ENCODE measurements at places on chromosomes 2 and 18.

DNA sequence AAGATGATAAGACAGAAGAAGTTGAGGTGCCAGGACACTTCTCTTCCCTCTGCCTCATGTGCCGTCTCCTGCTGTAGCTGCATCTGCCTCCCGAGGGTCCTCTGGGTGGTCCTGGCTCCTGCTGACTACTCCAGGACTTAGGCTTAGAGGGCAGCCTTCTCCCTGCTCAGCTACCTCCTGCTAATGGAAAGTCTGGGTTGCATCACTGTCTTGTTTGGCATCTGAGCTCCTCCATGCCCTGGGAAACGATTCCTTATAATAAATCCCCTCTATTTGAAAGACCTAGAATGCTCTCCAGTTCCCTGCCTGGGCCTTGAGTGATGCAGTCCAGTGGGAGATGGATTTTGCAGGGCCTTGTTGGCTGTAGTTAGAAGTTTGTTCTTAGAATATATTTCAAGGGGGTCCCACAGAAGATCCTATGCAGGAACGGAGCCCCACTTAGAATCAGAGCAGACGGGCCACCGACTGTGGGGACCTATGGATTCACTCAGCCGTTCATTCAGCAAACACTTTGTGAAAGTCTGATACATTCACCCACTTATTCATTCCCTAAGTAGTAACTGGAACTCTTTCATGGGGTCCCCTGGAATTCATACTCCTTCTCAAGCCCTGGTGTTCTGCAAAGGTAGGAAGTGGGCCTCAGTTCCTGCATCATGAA, 269.8 kb upstream of the HDAC4 start:
- DNase-seq: no peak

- no peak for DNase-seq
Measured at GRCh38 chr18:13289481-13290205, 71.1 kb downstream of the LDLRAD4 start.

DNA sequence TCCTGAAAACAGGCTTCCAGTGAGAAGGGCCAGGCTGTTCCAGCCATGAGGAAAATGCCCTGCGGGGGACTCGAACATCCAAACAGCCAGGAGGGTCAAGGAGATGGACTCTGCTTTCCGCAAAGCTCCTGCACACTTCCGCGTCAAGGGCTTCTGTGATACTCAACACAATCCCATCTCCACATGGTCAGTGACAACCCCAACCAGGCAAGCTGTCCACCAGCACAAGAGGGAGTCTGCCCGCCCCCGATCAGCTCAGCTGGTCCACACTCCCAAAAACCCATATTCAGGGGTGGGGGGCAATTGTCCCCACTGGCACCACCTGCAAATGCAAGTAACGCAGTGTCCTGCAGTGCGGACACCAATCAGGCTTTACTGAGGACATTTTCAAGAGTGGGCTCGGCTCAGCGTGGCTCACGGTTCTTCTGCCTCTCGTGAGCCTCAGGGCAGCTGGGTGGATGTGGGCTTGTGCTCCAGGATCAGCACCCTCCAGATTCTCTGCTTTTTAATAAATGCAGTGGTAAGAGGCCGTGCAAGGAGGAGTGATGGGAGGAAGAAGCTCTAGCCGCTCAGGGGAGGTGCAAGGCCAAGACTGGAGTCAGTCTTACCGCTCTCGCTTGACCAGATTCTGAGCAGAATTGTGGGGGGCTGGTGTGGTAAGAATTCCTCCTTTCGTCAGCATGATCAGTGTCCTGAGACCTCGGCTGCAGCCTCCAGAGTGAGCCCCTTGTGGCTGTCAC, 19.5 kb upstream of the CIDEA start:
- DNase-seq: no peak

GRCh38 chr18:11266781-11267480, 117.6 kb upstream of the PIEZO2 start:
- DNase-seq: no peak

DNA sequence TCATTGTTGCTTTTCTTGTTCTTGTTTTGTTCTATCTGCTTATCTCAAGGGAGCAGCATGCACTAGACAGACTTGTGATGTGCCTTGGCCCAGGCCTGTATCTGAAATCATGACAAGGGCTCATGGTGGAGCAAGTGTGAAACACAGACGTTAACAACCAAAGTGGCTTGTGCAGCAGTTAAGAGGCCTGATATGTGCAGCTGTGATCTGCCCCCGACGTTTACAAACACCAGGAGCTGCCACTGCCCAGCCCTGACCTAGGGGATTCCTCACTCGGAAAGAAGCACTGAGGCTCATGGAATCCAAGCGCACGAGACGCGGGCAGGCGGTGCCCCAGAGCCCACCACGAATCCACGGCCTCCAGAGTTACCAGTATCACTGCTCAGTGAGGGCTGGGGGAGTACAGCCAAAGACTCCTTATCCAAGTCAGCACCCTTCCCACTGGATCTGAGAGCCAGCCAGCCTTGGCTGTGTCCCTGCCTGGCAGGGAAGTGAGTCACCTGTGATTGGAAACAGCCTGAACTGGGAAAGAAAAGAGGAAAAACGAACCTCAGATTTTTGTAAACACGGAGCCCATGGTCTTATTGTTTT, 62.3 kb upstream of the SNTG2 start:
- no peak for DNase-seq
